ENCODE measurements at places on chromosomes 2 and 18.

GRCh38 chr2:53942280-53942679, 28.5 kb downstream of the PSME4 start:
- DNase-seq, result no peak

GRCh38 chr2:105442721-105443120, 43.9 kb upstream of the FHL2 start:
- DNase-seq, result no peak

DNA sequence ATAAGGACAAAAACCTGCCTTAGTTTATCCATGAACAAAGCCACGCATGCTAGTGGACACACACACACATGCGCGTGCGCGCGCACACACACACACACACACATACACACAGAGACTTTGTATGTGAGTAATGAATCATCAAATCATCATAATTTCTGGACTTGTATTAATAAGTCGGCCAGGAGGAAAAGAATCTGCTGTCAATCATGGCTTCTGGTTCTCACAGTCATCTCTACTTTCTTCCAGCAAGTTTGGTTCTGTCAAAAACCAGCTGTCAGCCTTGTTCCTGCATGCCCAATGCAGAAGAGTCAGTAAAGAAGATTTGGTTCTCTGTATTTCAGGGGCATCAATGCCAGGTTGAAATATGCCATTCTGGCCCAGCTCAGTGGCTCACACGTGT, 1.1 kb upstream of the TTR start:
- DNase-seq, result no peak

DNA sequence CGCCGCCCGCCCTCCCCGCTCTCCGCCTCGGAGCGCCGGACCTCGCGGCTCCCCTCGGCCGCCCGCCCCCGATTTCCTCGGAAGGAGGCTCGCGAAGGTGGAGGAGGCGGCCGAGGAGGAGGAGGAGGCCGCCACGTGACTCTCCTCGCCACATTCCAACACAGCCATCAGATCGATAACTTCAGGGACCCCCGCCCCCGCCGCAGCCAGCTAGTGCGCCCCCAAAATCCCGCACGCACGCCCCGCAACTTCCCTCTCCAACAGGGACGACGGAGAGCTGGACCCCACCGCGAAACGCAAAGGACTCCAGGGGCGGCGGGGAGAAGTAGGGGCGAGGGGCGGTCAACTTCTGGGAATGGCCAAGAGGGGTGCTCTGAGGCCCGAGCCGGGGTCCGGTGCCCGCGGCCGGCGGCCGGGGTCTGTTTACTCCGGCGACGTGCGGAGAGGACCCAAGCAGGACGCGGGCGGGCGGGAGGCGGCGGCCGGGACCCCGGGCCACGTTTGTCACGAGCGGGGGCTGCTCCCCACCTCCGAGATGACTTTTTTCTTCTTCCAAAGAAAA, 2.0 kb downstream of the ZNF521 start:
- no peak for DNase-seq

GRCh38 chr2:168188002-168188401, 59.4 kb downstream of the STK39 start:
- no peak for DNase-seq

DNA sequence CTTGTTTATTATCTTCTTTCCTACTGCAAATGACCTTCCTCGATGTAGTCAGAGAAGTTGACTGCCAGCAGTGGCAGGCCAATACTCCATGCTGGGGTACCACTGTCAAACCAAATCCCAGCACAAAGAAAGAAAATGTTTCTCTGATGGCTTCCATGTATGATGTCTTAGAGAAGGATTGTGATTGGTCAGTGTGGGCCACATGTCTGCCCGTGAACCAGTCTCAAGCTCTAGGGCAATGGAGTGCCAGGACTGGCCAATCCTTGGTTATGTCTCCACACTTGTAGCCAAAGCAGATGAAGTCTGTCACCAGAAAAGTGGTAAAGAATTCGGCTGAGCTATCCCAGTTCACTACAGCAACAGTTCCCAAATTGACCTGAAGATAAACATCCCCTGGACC, 17.6 kb upstream of the SMAD4 start:
- no peak for DNase-seq

GRCh38 chr2:168692132-168692744, 110.2 kb upstream of the NOSTRIN start:
- no peak for DNase-seq

DNA sequence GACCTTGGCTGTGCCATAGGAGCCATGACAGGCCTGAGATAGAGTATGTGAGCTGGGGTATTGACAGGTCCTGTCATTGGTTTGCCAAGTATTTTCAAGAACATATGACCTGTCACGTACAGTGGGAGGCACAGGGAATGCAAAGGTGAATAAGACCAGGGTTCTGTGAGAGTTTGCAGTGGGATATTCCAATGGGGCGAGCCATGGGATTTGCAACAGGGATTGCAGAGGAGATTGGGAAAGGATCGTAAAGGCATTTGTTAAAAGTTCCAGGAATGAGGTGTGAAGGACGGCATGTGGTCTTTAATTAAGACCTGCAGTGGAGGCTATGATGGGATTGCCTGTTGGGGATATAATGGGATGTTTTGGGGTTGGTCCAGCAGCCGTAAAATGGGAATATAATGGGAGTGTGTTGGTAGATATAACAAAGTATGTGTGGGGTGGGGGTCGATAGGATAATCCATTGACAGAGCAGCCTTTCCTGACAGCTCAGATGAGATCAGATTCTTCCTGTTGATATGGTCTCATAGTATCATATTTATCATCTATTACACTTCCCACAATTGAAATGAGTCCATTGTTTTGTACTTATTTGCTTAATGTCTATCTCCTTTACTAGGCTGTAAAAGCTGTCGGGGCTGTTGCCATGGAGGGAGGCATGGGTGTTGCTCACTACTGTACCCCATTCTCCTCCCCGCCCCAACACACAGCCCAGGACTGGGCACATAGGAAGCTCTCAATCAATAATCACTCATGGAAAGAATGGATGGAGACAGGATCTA, 38.1 kb downstream of the PKDCC start:
- DNase-seq, result no peak

DNA sequence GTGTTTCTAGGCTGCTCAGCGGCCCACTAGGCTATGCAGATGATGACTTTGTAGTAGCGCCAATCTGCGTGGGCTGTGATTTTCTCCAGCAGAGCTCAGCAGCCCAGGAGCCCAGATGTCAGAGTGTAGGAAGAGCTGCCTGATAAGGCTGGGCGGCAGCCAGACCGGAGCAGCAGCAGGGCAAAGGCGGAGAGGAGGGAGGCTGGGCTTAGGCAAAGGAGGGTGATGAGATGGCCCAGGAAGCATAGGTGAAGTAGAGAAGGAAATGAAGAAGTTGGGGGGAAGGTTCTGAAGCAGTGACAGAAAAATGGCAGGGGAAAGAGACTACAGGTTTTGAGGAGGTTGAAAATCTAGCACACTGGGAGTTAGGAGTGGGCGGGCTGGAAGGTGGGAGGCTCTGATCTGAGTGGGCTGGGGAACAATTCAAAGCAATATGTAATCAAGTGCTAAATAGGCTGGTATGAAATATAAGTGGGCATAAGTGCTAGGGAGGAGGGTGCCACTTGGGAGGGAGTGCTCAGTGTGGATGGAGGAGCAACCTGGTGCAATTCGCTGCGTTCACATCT, 50.6 kb upstream of the STPG4 start:
- no peak for DNase-seq

DNA sequence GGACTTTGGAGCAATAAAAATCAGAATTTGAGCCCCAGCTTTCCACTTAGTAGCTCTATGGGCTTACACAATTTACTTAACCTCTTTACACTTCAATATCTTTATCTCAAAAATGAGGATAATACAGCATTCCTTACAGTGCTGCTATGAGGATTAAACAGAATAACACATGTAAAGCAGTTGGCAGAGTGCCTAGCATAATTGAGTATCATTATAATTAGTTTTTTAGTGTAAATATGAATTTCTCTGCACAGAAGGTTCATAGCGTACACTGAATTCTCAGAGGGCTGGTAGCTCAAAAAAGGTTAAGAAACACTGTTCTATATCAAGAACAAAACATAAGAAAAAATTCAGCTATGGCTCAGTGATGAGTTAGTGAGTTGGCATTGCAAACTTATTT, 190.4 kb upstream of the CYP26B1 start:
- no peak for DNase-seq

GRCh38 chr2:180978903-180979748, 1.3 kb upstream of the UBE2E3 start:
- no peak for DNase-seq

DNA sequence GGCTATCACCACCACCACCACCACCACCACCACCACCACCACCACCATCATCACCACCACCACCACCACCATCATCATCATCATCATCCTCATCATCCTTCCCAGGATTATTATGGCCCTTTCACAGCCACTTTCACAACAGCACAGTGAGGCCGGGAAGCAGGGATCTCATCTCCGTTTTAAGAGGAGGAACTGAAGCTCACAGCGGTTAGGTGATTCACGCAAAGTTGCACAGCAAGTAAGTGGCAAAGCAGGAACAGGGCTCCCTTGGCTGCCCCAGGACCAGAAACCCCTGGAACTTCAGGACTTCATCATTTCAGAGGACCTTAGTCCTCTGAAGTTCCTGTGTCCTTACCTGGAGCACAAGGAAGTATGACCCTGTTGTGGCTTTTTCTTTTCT, 26.8 kb downstream of the MRPL35 start:
- no peak for DNase-seq

- DNase-seq, result no peak
These were observed 50.0 kb downstream of the CPO start for GRCh38 chr2:206989311-206989710.

- DNase-seq, result no peak
These were observed 323.1 kb downstream of the KCNJ3 start for GRCh38 chr2:155021618-155022017.

DNA sequence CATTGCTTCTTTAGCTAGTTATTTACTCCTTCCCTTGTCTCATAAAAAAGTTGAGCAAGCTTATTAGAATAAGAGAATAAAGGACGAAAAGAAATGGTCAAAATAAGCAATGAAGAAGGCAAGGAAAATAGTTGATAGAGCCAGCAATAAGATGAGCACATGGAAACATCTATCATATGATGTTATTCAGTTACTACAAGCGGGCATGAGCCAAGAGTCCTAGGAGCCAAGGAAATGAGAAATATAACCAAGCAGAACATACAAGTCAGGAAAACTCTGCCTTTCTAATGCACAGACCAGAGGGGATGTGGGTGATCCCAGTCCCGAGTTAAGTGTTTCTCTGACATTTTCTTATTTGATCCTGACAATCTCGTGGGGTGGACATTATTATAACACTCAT, 33.9 kb downstream of the INO80C start:
- DNase-seq, result no peak

DNA sequence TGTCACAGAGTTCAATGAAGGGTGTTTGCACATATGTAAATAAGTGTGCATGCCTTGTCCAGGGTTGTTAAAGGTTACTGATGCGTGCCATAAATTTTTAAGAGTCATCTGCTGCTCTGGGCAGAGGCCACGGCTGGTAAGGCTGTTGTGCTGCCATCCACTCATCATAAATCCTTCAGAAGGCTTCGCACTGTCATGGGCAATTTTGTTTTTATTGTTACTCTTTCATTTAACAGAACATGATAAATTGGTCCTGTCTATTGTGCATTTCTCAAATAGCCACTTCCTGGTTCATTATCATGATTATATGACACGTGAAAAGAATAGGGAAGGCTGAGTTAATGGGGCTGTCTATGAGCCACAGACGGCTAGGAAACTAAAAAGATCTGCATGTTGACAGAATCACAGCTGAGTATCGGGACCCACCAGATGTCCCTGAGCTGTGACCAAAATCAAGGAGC, 634.3 kb upstream of the SOX11 start:
- DNase-seq, result no peak

GRCh38 chr2:240909216-240909974, 3.3 kb downstream of the CROCC2 start:
- DNase-seq, result no peak

GRCh38 chr2:215839816-215840215, 173.5 kb downstream of the MREG start:
- no peak for DNase-seq

DNA sequence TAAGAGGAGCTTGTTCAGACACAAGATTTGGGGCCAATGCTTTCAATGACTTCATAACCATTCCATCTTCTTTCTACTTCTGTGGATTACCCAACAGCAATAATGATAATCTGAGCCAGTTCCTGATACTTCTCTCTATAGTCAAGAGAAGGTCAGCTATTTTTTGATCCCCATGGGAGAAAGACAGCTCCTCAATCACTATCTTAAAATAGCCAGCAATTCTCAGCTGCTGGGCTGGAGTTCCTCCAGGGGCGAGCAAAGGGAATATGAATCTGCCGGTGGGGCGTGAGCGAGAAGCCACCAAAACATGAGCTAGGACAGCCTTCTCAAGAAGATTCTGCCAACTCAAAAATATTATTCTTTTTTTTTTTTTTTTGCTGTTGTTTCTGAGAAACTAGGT, at the start of gene TMEM182:
Gene TMEM182 (plus strand): TSS at position 269 of the 400 bp plus-strand sequence. CDS start 187 bp downstream, outside the sequence.
- no peak for DNase-seq

DNA sequence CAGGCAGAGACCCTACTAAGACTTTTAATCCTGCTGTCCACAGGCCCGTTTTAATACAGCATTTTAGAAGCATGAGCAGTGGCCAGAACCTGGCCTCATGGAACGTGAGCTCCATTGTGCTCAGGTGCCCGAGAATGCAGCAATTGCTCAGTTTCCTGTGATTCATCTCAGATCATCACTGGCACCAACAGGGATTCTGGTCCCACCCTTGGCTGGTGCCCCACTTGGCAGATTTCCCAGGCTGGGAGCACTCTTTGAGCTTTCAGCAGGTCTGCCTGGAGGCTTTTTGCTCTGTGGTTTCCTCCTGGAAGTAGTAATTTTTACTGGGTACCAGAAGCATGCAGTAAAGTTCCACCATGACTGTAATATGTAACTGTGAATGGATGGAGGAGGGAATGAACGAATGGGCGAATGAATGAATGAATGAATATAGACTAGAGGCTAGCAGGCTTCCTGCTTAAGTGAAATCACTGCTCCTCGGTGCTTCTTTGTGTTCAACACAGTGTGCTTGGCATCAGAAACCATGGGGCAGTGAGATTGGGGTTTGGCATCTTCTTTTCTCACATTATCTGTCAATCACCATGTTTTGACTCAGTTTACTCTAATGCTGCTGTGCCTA, 312.9 kb downstream of the PRKCE start:
- DNase-seq, result no peak

DNA sequence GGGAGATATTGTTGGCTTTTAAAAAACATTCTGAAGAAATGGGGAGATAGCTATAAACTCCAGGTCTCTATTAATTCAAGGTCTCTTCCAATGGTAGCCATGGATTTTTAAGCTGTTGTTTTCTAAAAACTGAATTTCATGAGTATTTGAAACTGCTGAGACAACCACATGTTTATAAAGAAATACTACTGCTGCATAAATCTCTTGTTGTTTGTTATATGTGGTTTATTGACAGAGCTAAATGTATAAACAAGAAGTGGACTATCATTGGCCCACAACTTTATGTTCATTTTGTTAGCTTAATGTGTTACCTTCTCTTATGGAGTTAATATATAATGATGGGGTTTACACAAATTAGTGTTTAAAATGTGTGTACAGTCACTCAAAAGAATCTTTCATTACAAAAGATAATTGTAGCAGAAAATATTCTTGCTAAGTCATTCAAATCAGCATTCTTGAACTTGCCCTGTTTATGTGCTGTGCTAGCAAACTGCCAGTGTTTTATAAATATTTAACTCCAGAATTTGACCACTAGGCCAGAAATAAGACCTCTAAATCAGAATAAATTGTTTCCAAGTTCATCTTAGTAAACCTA, 242.1 kb downstream of the TMX3 start:
- no peak for DNase-seq

GRCh38 chr2:209425471-209426071, 1.7 kb downstream of the MAP2 start:
- no peak for DNase-seq

- no peak for DNase-seq
These were observed 174.6 kb upstream of the TPO start for GRCh38 chr2:1238598-1239138.
